Fibroblast of the aortic adventitia (primary cell): ENCODE measurements at places on chromosomes 7 and 10.
A peak's percentile ranks its signal among the peaks of the same experiment; 100 is the strongest.

- DNase-seq: peak; percentile 41
These were observed 134.1 kb downstream of the SPAG6 start for GRCh38 chr10:22479419-22479818.

DNA sequence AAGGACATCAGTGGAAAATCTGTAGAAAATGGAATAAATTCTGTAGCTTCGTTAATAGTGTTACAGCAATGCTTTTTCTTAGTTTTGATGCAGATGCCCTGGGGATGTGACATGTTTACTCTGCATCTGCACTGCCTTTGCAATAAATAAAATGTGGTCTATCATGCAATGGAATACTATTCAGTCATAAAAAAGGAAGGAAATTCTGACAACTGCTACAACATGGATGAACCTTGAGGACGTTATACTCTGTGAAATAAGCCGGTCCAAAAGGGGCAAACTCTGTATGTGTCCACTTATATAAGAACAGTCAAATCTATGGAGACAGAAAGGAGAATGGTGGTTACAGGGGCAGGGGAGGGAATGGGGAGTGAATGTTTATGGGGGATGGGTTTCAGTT lies 13.5 kb downstream of the GRIFIN start:
- no peak for DNase-seq

DNA sequence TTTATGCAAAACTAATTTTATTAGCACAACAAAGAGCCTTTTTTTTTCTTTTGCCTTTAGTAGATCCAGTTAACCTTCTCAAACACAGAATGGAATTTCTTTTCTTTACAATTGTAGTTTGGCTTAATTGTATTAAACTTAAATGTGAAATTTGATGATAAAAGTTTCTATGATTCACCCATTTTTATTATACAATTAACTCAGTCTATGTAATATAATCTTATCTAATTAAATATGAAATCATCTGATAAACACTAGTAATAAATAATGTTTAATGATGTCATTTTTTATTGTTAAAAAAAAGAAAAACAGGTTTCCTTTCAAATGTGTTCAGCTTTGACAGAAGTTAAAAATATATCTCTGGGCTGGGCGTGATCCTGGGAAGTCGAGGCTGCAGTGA lies 559.1 kb downstream of the PHTF2 start:
- DNase-seq: no peak

DNA sequence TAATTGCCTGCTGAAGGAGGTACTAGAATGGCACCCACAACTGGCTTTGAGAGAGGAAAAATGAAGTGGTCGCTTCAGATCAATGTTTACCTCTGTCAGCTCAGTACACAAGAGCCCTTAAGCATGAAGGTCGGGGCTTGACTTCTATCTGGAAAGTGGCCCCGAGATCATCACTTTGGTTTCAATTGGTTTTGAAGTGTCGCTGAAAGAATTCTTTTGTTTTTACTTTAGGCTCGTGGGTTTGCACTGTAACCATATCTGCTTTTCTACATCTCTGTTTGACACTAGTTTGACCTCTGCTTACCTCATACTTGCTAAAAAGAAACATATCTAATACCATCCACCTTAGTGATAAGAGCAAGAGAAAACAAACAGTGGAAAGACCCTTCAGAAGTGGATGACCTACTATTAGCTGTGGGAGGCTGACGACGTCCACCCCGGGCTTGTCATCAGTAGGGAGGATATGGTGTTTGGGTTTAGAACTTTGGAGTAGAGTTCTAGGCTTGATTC lies 361.8 kb downstream of the GATA3 start:
- DNase-seq: no peak

DNA sequence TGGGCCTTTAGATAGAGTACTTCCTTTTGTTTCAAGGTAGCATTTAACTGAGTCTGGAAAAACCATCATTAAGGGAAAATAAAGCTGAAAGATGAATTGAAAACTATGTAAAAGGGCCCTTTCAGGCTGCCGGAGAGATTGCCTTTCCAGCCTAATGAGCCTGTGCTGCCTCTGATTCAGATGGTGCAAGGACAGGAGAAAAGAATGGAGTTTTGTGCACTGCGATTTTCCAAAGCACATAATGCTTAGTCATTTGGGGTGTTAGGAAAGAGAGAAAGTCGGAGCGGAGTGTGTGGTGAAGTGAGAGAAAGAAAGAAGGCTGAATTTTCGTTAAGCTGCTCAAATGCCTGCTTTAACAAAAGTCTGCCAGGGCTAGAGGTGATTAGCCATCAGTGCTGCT lies 259.7 kb downstream of the PAXIP1 start:
- DNase-seq: no peak

DNA sequence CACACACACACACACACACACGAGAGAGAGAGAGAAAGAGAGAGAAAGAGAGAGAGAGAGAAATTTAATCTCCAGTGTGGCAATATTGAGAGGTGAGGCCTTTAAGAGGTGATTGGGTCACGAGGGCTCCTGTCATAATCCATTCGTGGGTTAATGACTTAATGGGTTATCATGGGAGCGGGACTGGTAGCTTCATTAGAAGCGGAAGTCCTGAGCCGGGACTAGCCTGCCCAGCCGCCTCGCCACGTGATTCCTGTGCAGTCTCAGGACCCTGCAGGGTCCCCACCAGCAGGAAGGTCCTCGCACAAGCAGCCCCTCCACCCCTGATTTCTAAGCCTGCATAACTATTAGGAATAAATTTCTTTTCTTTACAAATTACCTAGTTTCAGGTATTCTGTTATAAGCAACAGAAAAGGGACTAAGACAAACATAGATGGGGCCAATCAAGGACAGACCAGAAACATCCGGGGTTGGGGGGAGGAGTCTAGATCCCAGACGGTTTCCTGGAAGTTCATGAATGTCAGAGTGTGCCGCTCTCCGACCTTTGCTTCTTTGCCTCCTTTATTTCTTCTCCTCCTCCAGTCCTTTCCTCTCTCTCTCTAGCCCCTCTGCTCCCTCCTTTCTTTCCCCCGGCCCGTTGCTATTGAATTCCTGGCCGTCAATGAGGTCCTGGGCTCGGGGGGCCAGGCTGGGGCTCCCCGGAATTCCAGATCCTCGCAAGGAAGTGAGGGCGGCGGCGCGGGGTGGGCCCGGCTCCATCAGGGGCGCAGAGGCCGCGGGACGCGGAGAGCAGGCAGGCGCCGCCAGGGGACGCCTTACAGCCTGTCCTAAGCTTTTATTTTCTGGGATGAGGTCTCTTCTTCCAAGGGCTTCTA lies 146.8 kb downstream of the CYP26A1 start:
- DNase-seq: no peak

DNA sequence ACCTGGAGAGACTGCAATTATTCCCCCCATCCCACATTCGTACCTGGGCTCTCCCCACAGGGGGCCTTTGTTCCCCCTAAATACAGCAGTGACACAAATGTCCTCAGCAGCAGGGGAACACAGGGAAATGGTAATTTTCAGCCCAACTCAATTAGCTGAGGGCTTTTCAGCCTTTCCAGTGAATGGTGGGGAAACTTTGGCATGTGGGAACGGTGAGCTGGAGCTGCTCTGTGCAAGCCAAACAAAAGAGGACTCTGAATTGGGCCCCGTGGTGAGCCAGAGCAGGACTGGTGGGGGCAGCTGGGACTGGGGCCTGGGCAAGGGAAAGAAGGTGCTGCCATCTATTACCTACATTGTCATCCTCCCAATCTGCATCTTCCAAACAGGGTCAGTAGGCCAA lies 51.0 kb downstream of the FBXW4 start:
- no peak for DNase-seq

- no peak for DNase-seq
These were observed 169.4 kb upstream of the ADO start for GRCh38 chr10:62635127-62635526.
